Fibroblast of upper back skin (primary cell): ENCODE measurements at places on chromosomes 2 and 18.

- DNase-seq: no peak
Measured at GRCh38 chr2:228140934-228141528, 40.5 kb downstream of the SPHKAP start.

- DNase-seq: no peak
Measured at GRCh38 chr2:192412394-192412793, 217.7 kb upstream of the TMEFF2 start.

DNA sequence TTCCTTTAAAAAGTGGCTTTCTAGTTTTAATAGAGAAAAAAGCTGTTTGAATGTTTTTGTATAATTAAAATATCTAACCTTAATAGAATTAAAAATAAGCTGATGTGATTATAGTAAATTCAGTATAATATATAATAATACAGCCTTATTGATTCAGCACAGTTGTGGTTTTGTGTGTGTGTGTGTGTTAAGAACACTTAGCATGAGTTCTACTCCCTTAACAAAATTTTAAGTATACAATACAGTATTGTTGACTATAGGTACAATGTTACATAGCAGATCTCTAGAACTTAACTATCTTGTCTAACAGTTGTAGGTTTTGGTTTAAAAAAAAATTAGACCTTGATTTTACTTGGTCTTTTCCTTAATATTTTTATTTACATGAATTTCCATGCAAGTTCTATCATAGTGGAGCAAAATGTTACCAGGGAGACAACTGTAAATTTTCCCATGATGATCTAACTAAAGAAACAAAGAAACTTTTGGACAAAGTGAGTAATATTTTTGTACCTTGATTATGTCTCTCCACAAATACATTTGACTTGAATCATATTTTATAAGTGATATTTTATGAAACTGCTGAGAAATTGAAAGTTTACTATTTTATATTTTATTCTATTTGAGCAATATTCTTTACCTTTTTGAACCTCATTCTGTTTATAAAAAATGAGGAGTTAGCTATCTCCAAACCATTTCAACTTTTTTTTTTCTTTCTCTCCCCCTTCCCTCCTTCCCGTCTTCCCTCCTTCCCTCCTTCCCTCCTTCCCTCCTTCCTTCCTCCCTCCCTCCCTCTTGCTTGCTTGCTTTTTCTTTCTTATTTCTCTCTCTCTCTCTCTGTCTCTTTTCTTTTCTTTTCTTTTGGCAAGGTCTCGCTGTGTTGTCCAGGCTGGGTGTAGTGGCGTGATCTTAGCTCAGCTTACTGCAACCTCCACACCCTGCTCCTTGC is 46.3 kb downstream of the ZC3H6 start:
- peak; percentile 17 for DNase-seq

GRCh38 chr2:218476676-218477075 is 57.8 kb downstream of the VIL1 start:
- DNase-seq: peak; percentile 2

DNA sequence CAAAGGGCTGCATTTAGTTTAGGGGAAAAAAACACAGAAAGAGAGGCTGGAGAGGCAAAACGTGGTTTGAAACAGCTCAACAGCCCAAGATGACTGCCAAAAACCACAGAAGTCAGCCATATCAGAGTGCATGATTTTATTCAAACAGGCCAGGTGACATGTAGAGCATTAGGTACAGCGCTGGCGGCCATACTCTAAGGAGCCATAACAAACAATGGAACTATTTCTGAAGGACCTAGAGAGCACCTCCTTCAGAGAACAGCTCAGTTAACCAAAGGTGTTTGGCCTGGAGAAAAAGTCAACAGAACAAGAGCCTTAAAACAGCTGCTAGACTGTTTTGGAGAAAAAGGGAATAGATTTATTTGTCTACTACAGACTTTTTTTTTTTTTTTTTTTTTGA is 2.6 kb downstream of the THADA start:
- DNase-seq: no peak

- peak; percentile 7 for DNase-seq
Measured at GRCh38 chr2:128219891-128220290, 98.8 kb downstream of the HS6ST1 start.

DNA sequence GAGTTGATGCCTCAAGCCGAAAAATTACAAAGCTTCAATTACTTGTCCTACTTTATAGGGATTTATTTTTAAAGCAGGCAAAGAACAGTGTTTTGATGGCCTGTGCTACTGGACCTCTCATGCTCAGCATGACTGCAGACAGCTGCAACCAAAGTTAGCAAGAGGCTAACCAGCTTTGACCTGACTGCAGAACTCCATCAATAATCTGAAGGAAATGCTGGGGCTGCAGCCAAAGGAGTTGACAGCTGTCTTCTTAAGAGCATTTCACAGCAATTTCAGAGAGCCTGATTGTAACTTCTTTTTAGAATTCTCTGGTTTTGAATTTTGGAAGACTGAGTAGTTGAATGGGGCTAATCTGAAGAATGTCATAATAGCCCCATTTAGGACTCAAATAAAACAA is 46.5 kb upstream of the SESTD1 start:
- DNase-seq: no peak

DNA sequence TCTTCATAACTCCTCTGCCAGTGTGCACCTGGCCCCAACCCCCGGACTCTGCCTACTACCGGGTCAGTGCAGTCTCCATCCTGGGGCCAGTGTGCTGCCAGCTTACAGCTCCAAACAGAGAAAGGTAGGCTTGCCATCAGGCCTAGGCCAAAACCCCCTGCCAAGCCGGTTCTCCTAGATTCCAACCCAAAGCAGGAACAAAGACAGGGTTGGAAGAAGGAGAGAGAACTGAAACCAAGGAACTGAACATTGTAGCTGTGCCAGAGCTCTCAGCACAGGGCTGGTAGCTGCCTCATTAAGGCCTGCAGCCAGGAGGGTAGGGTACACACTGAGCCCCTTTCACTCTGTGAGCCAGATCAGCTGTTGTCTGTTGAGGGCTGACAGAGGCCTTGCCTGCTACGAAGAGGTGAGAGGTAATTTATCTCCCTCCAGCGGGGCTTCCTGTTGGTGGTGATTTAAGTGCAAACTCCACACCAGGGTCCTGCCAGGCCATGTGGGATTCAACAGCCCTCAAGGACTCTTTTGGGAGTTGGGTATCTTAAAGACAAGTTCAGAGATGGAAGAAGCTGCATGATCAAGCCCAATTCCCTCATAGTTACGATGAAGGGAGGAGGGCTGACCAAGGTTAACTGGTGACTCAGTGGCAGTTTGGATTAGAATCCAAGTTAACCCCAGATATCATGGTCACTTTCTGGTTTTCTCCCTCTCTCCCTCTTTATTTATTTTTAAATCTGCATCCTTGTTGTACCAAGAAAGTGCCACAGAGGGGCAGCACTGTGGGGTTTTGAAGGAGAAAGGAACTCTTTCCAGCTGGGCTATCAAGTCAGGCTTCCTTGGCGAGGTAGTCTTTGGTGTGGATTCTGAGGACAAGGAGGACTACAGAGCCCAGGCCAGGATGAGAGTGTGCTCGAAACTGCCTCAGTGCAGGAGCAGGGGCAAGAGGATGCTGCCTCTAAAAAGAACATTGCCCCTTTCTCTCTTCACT is 48.1 kb downstream of the CYRIA start:
- DNase-seq: peak; percentile 25

GRCh38 chr18:25074925-25075324 is 277.0 kb downstream of the ZNF521 start:
- no peak for DNase-seq

DNA sequence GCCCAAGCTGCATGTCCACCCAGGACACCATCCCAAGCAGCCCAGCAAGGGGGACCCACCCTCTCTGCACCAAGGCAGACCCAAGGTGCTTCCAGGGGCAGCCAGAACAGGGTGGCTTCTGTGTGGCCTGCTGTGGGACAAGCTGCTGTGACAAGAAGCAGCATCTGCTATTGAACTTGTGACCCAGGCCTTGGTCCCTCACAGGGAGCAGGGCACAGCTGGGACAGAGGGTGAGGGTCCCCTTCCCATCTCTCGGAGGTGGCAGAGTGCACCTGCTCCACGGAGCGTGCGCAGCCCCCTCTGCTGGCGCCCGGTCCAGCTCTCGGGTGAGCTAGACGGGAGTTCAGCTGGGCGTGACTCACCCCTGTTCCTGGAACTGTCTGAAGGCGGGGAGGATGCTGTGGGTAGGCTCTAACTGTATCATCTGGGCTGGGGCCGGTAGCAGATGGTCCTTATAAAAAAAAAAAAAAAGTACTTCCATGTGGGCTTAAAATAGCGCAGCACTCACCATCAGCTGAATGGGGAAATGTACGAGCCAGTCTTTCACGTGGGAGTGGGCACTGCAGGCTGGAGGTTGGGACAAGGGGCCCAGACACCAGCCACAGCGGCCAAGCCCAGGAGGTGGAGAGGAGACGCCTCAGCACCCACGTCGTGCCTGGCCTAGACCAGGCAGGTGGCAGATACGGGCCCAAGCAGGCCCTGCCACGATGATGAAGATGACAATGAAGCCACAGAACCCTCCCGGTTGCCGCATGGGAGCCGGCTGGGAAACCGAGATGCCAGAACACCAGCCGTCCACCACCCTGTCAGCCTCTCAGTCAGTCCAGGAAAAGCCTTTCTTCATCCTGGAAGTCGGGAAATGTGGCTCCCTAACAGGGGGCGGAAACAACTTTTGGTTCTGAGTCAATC is 136.8 kb upstream of the ID2 start:
- DNase-seq: peak; percentile 97
